ENCODE measurements at places on chromosomes 3 and 15.

DNA sequence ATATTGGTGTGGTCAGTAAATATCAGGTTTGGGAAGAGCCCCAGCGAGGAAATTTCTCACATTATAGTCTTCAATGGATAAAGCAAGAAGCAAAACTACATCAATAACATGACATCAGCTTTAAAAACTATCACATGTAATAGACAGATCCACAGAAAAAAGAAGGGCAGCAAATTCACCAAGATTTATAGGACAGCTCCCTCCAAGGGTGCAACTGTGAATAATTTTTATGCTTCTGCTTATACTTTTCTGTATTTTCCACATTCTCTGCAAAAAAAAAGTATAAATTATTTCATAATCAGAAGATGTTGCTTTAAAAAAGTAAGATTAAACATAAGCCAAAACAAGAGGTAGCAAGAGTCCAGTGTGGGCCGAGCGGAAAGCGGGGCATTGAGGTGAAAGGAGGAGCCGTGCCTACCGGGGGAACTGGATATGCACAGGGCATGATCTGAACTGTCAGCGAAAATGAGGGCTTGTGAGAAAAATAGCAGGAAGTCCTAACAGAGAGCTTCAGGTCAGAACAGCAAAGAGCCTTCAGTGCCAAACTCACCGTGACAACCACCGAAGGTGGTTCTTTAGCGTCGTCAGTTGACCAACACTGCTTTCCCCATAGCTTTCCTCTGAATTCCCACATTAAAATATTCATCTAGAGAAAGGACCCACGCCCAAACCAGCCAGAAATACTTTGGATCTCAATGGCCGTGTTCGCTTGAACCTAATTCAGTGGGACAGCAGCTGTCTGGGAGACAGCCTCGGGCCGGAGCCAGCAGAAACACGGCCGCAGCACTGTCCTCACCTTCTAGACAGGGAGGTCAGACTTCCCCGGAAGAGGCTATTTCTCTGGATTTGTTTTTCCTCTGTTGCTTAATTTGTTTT, 59.8 kb downstream of the FAM174B start:
- no peak for DNase-seq

DNA sequence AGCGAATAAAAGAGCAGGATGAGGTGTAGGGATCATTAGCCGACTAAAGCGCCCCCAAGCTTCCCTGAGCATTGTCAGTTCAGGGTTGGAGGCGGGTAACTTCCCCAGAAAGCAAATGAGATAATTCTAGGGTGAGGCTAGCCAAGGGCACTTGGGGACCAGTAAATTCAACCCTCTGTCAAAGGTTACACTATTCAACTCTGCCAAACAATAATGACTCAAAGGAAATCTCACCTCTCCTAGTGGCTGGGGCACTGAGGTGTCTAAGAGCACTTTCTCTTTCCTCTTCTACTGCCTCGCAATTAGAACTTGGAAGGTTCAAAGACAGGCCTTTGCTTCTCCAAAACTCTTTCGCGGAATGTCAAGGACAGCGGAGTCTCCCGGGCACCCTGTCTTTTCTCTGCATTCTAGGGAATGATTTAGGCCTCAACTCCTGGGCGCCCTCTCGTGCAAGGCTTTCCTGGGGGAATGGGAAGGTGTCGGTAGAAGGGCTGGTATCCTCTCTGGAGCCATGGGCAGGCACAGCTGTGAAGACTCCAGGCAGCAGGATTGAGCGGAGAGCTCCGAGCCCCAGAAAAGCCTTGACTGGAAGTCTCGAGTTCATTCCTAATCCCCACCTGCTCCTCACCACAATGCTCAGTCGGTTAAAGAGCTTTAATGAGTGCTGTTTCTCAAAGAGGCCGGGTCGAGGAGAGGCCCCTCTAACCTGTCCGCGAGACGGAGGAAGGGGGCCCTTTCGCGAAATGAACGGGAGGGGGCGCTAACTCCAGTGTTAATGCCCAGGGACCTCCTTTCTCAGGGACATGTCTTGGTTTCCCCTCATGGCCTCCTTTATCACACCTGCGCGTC, 21.9 kb downstream of the ZIC4 start:
- no peak for DNase-seq

DNA sequence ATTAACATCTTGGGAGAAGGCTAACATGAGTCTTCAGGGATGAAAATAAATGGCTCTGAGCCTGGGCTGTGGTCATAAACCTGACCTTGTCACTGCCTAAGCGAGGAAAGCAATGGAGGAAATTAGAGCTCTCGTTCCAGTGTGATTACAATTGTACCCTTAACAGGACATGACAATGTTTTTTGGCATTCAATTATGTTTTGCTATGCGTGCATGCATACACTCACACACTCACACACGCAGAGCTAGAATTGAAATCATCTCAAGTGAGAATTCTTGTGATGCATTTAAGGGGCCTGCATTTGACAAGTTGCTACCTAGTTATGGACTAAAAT, 24.1 kb downstream of the ZNF80 start:
- no peak for DNase-seq

DNA sequence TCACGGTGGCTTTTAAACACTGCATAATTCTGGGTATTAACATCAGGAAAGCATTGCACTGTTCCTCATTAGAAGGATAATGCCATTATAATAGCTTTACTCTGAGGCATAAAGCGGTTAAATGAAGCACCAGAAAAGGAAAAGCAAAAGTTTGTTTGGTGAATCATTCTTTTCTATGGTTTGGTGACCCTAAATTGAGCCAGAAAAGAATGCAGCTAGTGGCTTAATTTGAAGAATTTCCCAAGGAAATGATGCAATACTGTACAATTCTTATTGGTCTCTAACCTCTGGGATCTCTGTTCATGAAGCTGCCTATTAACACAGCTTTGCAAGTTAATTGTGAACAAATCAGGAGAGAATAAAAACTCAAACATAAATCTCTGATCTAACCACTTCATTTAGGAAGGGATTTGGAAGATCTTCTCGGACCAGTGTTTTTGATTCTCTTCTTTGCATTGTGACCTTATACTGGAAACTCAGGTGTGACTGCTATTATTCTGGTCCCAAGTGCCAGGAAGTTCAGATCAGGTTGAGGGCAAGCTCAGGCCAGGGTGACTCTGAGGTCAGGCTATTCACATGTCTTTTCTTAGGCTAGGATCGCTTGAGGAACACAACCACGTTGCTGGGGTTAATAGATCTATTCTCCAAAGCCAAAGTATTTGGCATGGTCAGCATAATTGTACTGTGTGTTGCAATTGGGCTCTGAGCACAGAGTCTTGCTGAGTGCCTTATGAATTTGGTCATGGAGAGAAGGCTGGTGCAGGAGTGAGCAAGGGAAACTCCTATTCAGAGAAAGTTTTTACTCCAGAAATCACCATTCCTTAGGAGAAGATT, 11.3 kb upstream of the DLG1 start:
- DNase-seq, result no peak

- DNase-seq, result no peak
Measured at GRCh38 chr15:63950911-63951481, 95.3 kb downstream of the DAPK2 start.

DNA sequence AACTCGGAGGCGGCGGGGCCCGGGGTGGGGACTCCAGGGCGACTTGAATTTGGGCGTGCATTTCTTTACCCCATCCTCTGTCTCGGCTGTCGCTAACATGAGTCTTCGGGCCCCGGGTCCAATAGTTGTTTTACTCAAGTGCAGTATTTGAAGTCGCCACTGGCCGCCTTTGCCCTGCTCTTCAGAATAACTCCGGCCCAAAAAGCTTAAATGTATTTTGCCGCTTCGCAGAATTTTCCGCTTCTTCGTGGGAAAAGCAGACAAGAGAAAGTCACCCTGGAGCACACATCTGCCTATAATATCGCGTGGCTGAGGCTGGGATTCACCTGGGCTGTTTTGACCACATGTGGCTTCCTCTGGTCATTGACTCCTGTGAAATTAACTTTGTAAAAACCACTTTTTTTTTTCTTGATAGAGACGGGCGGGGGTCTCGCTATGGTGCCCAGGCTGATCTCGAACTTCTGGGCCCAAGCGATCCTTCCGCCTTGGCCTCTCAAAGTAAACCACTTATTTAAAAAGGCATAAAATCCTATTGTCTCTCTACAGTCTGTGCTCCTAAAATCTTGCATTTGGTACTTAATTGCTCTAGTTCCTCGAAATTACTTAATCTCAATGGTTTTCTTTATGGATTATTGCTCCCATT, 676 bp downstream of the CNOT10 start:
- no peak for DNase-seq

- no peak for DNase-seq
Measured at GRCh38 chr3:39241561-39241960, 38.3 kb downstream of the CX3CR1 start.

DNA sequence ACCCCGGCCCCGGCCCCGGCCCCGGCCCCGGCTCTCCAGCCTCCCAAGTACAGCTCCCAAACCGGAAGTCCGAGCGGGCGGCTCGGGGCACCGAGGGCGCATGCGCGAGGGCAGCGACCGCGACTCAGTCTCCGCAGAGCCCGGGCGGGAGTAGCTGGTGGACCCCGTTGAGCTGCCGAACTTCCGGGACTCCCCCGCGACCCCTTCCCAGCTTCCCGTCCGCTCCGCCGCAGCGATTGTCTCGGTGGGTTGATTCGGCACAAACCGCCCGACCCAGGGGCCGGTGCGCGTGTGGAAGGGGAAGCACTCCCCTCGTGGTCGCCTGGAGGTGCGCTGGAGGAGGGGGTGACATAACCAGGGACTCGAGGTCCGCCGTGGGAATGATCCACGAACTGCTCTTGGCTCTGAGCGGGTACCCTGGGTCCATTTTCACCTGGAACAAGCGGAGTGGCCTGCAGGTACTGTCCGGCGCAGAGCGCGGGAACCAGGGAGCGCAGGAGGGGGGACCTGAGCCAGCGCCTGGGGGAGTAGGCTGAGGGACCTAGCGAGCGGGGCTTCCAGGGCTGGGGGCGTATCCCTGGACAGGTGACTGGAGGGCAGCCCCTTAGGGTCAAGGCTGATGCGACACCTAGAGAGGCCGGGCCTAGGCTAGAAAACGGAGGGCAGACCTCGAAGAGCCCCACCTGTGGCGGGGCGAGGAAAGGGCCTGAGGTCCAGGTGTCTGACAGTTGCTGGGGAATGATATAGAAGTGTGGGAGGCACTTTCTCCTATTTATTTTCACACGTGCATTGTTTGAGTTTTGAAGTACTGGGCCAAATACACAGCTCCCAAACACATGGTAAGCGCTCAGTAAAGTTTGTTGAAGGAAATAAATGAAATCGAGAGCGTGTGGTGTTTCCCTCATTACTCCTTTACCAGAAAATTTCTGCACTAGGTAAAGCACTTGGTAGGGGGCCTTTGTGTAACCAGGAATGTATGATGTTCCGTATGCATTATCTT, at the start of the genes TUBGCP4 and ZSCAN29:
Gene TUBGCP4 (plus strand): TSS at position 127 of the 1,000 bp plus-strand sequence. CDS start 254 bp downstream, at position 381.
Gene ZSCAN29 (minus strand): TSS at position 69 of the 1,000 bp plus-strand sequence. CDS start 1,130 bp downstream, outside the sequence.
- peak; percentile 97 for DNase-seq

DNA sequence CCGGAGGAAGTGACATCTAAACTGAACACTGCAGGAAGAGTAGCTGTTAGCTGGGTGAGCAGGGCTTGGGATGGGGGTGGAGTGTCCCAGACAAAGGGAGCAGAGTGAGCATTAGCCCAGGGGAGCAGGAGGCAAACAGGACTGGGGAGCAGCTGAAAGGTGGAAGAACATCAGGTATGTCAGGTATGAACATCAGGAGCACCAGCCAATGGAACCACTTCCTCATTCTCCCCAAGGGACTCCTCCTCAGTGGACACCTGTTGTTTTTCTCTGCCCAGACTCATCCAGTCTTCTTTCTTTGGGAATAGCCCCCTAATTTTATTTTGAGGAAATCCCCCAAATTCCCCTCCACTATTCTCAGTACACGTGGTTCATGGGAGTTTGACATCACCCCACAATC, 107.7 kb upstream of the RAD18 start:
- no peak for DNase-seq

DNA sequence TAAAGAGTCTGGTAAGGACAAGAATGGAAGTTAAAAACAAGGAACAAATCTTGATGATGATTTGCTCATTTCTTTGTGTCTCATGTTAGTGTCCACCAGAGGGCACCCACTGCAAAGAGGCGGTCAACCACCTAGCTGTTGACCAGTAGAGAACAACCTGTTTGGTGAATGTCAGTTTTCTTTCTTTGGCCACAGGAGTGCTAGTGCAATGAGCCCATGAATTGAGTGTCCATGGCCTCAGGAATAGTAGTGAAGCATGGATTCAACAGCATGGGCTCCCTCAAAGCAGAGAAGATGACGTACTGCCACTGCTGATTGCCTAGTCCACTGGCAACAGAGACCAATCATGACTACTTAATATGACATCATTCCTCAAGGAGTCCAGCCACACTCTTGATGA, 10.7 kb upstream of the CNTN6 start:
- peak; percentile 43 for DNase-seq

DNA sequence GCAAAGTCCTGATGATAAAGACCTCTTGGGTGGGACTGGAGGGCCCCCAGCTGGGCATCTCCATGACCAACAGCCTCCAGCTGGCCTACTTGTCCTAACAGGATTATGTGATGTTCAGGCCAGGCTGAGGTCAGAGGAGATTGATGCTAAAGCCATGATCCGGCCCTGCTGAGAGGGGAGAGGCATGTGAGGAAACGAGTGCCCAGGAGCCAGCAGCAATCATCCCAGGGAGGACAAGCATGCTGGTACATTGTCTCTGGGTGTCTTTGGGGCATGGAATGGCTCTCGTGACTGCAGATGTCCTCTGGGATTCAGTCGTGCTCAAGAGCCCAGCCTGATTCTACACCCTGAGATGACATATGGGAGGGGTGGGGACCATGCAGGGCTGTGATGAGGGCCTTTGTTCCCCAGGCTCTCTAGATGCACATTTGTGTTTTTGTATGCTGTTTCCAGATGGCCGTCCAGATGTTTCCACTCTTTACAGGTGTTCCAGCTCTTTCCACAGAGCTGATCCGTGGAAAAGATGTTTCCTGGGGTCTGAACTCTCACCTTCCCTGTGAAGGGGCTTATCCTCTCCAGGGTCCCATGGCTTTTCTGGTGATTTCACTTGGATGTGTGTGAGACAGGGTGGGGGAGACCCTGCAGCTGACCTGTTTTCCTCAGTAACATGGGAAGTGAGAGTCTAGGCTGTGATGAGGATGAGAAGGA, 20.2 kb downstream of the SLC24A1 start:
- DNase-seq, result no peak

DNA sequence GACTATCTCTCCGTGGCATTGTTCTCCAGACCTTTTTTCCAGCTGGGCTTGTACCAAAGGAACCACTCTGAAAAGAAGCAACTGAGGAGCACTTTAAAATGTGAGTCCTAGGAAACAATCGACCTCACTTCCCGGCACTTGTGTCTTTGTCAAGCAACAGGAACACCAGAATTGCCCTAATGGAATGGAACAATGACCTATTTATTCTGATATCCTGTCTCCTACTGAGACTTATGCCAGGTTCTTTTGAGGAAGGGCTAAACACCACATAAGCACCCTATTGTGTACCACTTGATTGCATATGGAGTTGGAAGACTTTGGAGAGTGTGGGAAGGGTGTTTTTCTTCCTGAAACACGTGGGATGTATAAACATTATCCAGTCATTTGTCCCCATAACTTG, 56.8 kb upstream of the TGFBR2 start:
- no peak for DNase-seq

DNA sequence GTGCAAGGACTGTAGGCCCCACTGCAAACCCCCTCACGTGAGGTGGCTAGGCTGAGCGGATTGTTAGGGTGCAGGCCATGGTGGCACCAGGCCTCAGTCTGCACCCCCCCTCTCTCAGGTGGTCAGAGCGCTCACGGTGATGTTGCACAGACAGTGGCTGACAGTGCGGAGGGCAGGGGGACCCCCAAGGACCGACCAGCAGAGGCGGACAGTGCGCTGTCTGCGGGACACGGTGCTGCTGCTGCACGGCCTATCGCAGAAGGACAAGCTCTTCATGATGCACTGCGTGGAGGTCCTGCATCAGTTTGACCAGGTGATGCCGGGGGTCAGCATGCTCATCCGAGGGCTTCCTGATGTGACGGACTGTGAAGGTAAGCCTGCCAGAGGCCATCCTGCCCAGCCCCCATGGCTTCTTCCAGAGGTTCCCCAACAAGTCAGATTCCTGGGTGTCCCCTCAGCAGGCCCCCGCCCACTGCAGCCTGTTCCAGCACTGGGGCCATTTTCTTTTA, 18.2 kb downstream of the ATRIP start:
- no peak for DNase-seq

Data from urothelium cell line (cell line).